Activated B cell treated with CpG ODN at 0.5 μM for 24 hours (primary cell): ENCODE measurements at places on chromosomes 2 and 18.

GRCh38 chr2:8573234-8573941, 108.5 kb upstream of the ID2 start:
- no peak overlapping the region for H3K4me3 ChIP-seq
- peaks cover 58% of the 10 kb centered on the region for H3K27me3 ChIP-seq
- peaks cover 57% of the 10 kb centered on the region for H3K4me1 ChIP-seq
- H3K27ac ChIP-seq, result no peak overlapping the region

DNA sequence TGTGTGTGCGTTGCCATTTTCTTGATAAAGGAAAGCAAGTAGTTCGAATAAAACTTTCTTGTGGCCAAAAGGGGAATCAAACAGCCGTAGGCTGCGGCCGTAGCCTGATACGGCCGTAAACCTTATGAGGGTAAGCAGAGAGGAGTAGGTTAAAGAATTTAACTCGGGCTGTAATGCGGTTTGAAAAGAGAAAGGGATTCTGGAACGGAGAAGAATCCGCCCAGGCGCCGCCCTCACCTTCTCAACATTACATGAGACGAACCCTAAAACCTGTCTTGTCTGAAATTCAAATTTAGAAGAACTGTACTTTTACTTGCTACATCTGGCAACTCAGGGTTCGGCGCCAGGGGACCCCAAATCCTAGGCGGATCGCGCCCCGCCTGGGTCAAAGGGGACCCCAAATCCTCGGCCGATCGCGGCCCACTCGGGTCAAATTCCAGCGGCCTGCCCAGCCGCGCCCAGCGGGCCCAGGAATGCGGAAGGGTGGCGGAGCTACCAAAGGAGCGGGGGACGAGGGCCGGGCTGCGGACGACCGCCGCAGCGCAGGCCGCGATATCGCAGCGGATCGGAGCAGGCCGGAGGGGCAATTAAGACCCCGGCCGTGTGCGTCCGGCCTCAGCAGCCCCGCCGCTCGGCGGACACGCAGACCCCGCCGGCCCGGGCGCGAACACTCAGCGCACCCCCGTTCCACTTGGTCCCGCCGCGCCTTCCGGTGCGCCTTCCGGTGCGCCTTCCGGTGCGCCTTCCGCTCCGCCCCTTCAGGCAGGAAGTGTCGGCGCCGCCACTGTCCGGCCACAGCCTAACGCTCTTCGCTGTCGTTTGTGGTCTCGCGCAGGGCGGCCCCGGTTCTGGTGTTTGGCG, at the start of gene MYL12B:
MYL12B (plus strand) TSS at position 761 of the 861 bp plus-strand sequence. CDS start 10,766 bp downstream, outside the sequence.
- H3K4me1 ChIP-seq, result peaks cover 80% of the 10 kb centered on the region
- DNase-seq, result peak; percentile 81
- no peaks in the 10 kb centered on the region for H3K27me3 ChIP-seq
- H3K4me3 ChIP-seq, result peak within 1 kb of the TSS; percentile 94

- H3K36me3 ChIP-seq, result no peaks in the 10 kb centered on the region
- H3K27me3 ChIP-seq, result no peaks in the 10 kb centered on the region
- no peak overlapping the region for H3K27ac ChIP-seq
- H3K4me3 ChIP-seq, result no peak overlapping the region
- no peak for DNase-seq
Observed at GRCh38 chr2:220966636-220967035, 605.5 kb downstream of the EPHA4 start.

GRCh38 chr18:77063260-77063659, 69.3 kb downstream of the MBP start:
- peak overlapping the region; percentile 67 for H3K4me3 ChIP-seq
- H3K36me3 ChIP-seq, result peaks cover 59% of the 10 kb centered on the region
- H3K27ac ChIP-seq, result peak overlapping the region; percentile 94

DNA sequence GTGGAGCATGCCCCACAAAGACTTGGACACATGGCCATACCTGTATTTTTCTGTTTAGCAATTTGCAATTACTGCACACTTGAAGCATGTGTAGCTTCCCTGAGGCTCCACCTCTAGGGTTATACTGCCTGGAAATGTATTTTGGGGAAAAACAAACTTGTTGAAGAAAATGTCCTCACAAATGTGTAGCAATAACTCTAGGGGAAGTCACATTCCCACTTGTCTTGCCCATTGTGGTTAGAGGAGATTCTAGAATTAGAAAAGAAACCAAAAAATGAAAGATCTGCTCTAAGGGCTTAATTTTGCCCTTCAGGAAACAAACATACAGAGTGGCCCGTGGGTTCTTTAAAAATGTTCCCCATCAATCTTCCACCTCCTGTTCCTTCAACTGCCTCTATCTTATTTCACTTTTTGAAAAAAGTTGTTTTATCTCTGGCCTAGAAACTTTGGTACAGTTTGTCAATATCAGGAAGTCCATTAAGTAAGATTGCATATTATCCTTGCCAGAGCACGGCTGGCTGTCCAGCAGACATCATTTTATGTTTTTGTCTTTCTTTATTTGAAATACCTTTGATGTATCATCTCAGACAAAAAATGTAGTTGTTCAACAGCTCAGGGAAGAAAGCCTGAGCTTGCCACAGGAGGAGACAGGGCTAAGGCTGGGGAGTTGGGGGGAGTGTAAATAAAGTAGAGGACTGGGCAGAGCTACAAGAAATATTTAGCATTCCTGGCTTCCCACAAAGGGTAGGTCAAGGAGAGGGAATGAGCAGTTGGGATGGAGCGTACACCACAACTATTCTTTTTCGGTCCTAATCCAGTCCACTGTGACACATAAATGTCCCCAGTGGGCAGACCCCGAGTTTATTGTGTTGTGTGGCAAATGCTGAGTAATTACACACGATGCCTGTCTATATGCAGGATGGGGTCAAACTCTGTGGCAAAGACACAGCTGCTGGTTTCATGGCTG, 96.8 kb upstream of the CDC42EP3 start:
- no peaks in the 10 kb centered on the region for H3K36me3 ChIP-seq
- peaks cover 5% of the 10 kb centered on the region for H3K27me3 ChIP-seq
- no peak for DNase-seq

DNA sequence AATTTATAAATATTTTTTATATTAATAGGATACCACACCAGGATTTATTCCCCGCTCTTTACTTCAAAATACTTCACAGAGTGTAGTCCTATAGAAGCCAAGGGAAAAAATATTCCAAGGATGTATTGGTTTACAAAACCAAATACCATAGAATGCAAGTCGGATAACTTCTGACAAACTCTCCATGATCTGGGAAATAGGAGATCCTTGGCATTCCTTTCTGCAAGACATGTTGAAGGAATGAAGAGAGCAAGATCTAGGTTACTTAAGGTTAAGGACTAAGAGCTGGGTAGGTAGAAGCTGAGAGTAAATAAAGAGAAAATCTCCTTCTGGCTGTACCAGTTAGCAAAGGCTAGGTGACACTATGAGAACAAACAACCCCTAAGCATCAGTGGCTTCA, 141.2 kb downstream of the LRATD1 start:
- no peak overlapping the region for H3K4me3 ChIP-seq
- no peaks in the 10 kb centered on the region for H3K36me3 ChIP-seq
- H3K27me3 ChIP-seq, result no peaks in the 10 kb centered on the region
- H3K27ac ChIP-seq, result no peak overlapping the region
- H3K4me1 ChIP-seq, result no peaks in the 10 kb centered on the region

DNA sequence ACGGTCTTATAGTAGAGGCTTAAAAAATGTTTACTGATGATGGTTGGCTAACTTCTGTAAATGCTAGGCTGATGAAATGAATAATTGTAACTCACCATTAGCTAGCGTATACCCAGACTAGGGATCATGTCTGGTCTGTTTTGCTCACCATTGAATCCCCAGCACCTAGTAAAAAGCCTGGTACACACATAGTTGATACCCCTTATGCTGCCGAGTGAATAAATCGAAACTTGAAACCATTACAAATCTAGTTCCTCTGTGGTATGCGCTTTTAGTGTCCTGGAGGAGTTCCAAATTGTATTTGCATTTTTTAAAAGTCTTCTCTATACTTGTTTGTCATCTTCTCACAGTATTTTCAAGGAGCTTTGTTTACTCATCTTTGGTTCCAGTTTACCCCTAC, 1.3 kb downstream of the TAF1B start:
- H3K4me1 ChIP-seq, result peaks cover 34% of the 10 kb centered on the region
- H3K27me3 ChIP-seq, result no peaks in the 10 kb centered on the region
- peak overlapping the region; percentile 94 for H3K4me3 ChIP-seq
- peaks cover 46% of the 10 kb centered on the region for H3K36me3 ChIP-seq

GRCh38 chr2:103788951-103789350, 1027.1 kb downstream of the TMEM182 start:
- no peak for DNase-seq
- H3K27me3 ChIP-seq, result no peaks in the 10 kb centered on the region
- no peaks in the 10 kb centered on the region for H3K36me3 ChIP-seq
- no peak overlapping the region for H3K27ac ChIP-seq
- no peaks in the 10 kb centered on the region for H3K4me1 ChIP-seq
- no peak overlapping the region for H3K4me3 ChIP-seq

GRCh38 chr2:241272303-241273209, 42.9 kb downstream of the HDLBP start:
- H3K27ac ChIP-seq, result peak overlapping the region; percentile 24
- DNase-seq, result peak; percentile 60

DNA sequence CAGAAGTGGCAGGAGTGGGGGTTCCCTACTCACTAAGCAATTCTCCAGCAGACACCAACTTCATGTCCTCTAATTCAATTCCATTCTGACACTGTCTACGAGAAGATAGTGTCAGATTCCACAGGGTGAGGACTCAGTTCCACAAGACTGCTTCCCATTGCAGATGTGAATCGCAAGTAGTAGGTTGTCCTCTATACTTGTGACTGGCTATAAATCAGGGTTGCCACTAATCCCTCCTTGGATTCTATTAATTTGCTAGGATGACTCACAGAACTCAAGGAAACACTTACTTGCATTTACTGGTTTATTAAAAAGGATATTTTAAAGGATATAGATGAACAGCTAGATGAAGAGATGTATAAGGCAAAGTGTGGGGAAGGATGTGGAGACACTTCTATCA, 184.1 kb upstream of the ACVR2A start:
- no peaks in the 10 kb centered on the region for H3K36me3 ChIP-seq
- H3K27ac ChIP-seq, result no peak overlapping the region
- DNase-seq, result no peak
- no peak overlapping the region for H3K4me3 ChIP-seq

DNA sequence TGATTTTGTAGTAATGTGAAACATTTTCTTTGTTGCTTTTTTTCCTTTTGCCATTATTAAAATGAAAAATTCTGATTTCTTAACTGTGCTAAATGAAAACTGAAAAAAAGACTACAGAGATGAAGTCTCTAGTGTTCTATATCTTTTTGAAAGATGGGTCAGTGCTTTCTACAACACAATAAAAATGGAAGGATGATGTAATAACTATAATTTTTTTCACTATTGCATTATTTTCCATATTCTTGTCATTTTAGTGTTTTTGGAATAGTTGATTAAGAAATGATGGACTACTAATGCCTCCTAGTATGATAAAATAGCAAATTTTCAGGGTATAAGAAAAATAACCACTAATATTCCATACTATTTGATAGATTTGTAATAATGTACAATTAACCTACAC, 7.2 kb downstream of the PSMD14 start:
- H3K36me3 ChIP-seq, result peaks cover 32% of the 10 kb centered on the region
- no peak for DNase-seq
- H3K27me3 ChIP-seq, result no peaks in the 10 kb centered on the region
- peaks cover 11% of the 10 kb centered on the region for H3K4me1 ChIP-seq

- no peaks in the 10 kb centered on the region for H3K27me3 ChIP-seq
- H3K4me3 ChIP-seq, result no peak overlapping the region
- H3K4me1 ChIP-seq, result peaks cover 26% of the 10 kb centered on the region
- peaks cover 32% of the 10 kb centered on the region for H3K36me3 ChIP-seq
- DNase-seq, result no peak
- H3K27ac ChIP-seq, result no peak overlapping the region
Observed at GRCh38 chr2:96811917-96812316, 4.2 kb upstream of the CNNM3 start.

DNA sequence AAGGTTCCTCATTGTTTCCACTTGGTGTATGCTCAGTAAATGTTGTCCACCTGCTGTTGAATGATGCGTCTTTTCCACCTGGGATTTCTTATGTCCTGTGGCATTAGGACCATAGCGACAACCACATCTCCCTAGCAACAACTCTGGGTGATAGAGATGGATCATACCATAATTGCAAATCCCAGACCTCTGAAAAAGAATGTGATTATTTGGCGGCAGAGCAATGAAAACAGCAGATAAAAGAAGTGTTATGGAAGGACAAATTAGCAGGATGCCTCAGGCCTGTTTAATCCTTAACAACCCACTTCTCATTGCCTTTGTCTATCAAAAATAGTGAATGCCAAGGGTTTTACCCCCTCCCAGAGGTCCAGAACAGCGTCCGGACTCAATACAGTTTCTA, 278.9 kb downstream of the TSN start:
- no peaks in the 10 kb centered on the region for H3K36me3 ChIP-seq
- H3K27me3 ChIP-seq, result no peaks in the 10 kb centered on the region
- DNase-seq, result no peak
- no peaks in the 10 kb centered on the region for H3K4me1 ChIP-seq

DNA sequence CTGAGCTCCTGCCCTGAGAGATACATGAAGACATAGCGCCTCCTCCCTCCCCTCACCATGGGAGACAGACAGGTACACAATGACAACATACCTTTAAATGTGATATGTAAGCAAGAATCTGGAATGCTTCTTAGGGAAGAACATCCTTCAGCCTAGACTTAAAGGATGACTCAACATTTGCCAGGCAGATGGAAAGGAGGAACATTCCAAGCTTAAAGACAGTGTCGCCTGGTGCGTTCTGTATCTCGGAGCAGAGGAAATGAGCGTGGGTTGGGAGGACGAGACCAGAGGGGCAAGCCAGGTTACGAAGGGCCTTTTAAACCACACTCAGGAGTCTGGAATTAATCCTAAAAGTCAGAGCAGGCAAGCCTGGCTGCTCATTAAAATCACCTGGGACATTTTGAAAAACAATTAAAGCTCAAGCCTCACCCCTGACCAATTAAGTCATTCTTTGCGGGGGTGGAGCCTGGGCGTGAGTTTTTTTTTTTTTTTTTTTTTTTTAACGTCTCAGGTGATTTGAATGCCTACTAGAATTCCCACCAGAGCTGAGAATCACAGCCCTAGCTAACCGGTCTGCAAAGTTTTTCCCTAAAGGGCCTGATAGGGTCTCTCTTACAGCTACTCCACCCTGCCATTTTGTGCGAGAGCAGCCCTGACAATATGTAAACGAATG, 131.2 kb upstream of the SEC11C start:
- H3K27ac ChIP-seq, result no peak overlapping the region
- no peak overlapping the region for H3K4me3 ChIP-seq
- no peak for DNase-seq

DNA sequence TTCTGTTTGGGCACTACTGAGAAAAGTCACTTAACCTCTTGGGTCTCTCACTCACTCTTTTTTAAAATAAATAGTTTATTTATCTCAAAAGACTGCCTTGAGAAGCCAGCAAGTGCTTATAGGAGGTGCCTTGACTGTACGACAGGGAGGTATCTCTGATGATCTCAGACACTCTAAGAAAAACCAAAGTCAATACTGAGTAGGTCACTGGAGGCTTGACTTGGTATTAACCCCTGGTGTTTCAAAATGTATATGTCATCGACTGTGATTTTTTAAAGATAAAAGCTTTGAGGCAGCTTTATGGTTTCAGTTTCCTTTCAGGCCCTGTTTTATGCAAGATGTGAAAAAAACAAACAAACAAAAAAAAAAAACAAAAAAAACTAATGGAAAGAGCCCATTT, 33.7 kb downstream of the MREG start:
- no peak for DNase-seq
- H3K27ac ChIP-seq, result no peak overlapping the region
- peaks cover 7% of the 10 kb centered on the region for H3K4me1 ChIP-seq
- no peaks in the 10 kb centered on the region for H3K27me3 ChIP-seq
- H3K4me3 ChIP-seq, result no peak overlapping the region
